Fibroblast of pulmonary artery (primary cell): ENCODE measurements at places on chromosomes 12 and 14.

DNA sequence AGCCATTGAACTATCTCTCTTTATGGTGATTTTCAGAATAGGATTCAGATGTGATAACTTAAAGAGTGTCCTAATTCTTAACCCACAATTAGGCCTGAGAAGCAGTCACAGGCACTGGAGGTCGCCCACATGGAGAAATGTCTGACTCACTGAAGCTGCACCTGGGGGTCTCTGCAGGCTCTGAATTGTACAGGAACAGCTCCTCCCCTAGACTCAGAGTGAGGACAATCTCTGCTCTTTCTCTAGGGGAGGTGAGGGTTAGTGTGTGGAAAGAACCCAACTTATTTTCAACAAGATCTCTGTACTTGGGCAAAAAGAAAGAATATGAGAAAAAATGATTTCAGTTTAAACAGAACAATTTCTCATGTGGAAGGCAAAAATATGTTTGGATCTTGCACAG, 1124.6 kb downstream of the TMEM121 start:
- no peak for DNase-seq

- DNase-seq, result peak; percentile 26
Observed at GRCh38 chr12:6605421-6606330, 1.5 kb downstream of the CHD4 start.

- DNase-seq, result no peak
Observed at GRCh38 chr12:56894698-56895368, 39.4 kb downstream of the SDR9C7 start.

GRCh38 chr14:76541594-76542219, 165.8 kb downstream of the ESRRB start:
- no peak for DNase-seq

DNA sequence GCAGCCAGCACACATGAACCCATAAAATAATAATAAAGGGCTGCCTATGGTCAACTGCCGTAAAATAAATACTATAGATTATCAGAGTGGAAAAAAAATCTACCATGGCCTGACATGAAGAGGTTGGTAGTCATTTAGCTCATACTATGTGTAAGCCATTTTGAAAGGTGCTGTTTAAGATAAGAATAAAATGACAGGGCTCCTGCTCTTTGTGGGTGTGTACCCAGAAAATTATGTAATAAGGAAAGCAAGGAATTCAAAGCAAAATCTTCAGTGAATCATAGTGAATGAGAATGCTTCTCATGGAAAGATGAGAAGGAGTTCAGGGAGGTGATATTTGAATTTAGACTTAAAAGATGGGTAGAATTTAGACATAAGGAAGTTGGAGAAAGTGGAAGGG, 42.9 kb upstream of the PPM1H start:
- no peak for DNase-seq

DNA sequence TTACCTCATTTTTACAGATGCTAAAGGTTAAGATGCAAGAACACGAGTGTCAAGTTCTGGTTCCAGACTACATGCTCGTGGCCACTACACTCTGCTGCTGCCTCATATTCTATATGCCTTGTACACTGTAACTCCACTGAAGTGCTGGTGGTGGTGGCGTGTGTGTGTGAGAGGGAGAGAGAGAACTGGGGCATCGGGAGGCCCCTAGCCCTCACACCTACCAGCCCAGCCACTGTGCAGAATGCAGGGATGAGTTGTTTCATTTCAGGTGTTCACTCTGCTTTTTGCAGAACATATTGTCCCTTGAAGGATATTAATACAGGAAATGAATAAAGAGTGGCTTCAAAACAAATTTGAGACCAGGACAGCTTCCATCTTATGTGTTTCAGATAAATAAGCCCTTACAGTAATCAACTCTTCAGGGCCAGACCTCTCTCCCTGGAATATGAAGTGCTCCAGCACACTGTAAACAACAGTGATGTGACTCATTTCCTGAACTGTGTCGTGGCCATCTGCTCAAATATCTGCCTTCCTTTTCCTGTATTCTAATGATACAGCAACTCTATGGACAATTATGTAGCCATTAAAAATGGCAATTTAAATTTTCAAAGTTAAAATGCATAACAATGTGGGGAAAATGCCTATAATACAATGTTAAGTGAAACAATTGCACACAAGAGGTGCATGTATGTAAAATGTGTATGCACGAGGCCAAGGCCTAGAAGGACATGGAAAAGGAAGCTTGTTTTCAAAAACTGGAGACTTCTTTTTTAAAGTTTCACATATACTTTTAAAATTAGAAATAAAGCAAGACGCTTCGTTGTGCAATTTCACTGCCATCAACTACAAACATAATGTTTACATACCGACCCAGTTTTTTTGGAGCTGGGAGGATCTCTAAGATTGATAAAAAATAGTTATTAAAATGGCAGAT, 215.4 kb downstream of the PELI2 start:
- DNase-seq, result peak; percentile 86
